ENCODE measurements at places on chromosomes 6 and 20.

GRCh38 chr6:79369026-79369425 lies 134.5 kb upstream of the HMGN3 start:
- no peak for DNase-seq

DNA sequence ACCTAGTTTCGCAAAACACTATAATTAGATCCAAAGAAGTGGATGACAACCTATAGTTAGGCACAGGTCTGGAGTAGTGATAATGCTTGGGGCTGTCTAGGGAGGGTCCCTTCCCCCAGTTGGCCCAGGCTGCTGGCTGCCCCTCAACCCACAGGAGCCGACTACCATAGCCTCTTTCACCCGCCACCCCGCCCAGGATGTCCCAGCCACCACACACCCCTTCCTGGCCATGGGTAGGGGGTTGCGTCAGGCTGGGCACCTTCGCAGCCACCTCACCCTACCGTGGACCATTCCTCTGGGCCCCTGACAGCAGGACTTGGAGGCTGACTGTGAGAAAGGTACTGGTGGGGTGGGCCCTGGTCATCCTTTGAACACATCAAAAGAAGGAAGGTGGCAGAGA lies 8.5 kb downstream of the TFEB start:
- DNase-seq, result no peak

DNA sequence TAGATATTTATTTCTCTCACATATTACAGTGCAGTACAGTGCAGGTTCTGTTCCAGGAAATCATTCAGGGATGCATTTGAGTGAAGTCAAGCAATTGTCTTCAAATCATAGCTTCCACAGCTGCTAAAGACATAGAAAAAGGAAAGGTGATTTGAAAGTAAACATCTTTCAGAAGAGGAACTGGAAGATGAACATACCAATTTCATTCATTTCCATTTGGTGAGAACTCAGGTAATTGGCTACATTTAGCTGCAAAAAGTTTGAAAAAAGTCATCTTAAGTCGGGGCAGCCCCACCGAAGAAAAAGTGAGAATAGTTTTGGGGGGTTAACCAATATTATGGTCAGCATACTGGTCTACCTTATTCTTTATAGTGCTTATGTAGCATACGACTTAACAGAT lies 61.4 kb upstream of the IL20RA start:
- no peak for DNase-seq

DNA sequence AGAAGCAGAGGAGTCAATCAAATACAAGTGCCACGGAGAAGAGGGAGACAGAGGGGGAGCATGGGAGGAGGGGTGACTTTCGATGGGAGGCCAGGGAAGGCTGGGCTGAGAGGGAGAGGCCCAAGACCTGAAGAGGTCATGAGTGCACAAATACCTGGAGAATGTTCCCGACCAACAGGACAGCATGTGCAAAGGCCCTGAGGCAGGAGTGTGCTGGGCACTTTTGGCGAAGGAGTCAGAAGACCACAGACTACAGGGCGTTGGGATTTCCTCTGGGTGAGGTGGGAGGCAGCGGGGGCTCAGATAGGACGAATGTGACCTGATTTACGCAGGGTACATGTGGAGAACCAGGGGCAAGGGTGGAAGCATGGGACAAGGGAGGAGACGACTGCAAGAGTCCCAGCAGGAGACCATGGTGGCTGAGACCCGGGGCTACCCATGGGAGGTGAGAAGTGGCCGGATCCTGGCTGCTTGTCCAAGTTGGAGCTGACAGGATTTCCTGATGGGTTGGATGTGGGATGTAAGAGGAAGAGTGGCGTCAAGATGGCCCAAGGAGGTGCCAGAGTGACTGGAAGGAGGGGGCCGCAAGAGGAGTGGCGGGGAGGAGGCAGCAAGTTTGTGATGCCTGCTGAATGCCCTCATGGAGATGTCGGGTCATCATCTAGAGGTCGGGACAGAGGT lies 23.4 kb downstream of the PREX1 start:
- no peak for DNase-seq

DNA sequence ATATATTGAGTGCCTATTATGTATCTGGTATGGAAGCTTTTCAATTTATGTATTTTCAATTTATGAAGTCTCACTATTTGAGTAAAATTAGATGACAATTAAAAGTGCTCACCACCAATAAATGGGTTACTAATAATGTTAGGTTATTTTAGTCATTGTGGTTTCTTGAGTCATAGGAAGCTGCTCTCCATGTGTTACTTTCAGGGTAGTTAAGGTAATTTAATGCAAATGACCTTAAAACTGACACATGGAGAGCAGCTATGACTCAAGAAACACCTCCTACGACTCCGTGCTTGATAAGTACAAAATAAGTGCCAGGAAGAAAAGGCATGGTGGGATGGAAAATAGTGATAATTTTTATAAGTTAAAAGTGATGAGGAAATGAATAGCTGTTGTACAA lies 16.5 kb upstream of the TINAG start:
- no peak for DNase-seq

DNA sequence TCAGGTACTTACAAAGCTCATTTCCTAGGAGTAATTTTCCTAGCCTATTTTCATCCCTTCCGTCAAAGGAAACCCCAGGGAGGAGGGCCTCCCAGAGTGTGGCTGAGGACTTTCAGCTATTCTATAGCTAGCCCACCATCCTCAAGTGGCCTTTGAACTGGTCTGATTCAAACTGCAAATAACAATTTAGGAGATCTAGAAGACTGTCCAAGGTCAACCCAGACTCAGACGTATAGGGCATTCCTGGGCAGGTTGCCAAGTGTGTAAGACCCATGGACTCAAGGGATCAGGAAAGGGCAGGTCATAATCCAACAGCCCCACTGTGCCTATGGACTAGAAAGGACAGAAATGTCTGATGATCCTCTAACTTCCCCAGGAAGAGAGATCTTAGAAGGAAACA lies 2.1 kb upstream of the RRAGD start:
- no peak for DNase-seq

DNA sequence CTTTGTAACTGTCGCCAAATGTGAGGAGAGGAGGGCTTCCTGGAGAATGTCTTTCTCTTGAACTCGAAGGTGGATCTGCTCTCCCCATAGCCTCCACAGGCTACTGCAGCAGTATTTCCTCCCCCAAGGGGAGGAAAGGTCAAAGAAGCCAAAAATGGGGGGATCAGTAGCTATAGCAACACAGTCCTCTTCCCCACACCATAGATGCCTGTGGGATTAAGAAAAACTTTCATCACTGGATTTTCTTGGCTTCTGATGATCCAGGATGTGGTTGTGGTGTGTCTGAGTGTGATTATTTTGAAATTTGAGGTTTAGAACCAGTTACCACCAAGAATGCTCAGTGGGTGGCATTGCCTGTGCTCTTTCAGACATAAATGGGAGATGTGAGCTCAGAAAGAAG lies 140.1 kb upstream of the SPACA1 start:
- no peak for DNase-seq

- DNase-seq, result no peak
Observed at GRCh38 chr6:87667032-87667431, 35.0 kb downstream of the AKIRIN2 start.

DNA sequence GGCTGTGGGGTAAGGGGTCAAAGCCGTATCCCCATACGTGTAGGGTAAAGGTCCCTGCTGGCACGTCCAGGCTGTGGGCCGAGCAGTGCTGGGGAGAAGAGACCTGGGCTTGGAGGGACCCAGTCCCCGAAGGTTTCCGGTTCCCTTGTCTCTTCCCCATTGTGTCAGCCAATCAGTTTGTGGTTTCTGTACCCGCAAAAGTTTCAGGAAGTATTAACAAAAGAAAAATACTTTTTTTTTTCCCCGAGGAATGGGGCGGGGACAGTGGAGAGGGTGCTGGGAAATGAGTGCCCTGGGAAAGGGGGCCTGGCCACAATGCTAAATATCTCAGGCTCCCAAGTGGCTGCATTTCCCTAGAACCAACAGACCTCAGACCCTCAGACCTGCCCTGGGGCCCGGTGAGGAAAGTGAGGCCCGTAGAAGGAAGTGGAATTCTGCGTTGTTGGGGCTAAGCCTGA lies 15.2 kb upstream of the AMD1 start:
- DNase-seq, result no peak

GRCh38 chr6:16713597-16713996 lies 47.7 kb downstream of the ATXN1 start:
- no peak for DNase-seq

GRCh38 chr6:24504649-24505586 lies 10.1 kb downstream of the ALDH5A1 start:
- DNase-seq, result no peak

DNA sequence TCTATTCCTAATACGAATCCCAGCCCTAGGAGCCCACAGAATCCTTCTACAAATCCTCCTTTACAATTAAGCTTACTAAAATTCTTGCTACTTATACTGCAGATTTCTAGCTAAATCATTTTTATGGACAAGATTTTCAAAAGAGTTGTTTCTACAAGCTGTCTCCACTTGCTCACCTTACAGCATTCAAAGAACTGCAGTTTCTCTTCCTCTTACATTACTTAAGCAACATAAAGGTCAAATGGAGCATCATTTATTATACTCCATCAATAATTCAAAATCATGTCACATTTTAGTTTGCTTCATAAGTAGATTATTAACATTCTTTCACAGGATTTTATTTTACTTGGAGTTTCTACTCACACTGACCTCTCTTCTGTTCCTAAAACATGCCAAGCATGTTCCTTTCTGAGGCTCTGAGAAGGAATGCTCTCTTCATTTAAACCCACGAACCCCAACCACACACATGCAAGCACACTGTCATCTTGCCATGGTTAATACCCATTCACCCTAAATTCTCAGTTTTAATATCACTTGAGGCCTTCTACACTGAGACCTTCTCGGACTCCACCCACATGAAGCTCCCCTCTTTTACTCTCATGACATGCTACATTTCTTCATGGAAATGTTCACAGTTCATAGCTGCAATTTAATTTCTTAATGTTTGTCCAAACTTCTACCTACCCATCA lies 388.2 kb downstream of the TBC1D32 start:
- DNase-seq, result no peak

DNA sequence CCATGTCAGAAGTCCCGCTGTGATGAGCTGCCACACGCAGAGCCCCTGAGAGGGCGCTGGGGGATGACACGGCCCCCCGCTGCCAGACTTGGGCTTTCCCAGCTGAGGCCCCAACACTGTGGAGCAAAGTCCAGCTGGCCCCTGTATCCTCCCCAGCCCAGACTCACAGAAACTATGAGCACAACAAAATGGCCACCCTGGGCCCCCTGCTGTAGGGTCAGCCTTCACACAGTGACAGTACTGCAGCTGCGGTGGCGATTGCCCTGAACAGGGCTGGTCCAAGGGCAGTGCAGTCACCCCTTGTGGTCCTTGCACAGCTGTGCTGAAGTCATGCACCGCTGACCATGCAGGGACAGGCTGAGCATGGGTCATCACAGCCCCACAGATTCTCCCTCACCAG lies 78.2 kb upstream of the CST7 start:
- DNase-seq, result no peak

GRCh38 chr6:135820340-135820739 lies 31.2 kb upstream of the PDE7B start:
- no peak for DNase-seq

GRCh38 chr20:52031563-52032303 lies 159.8 kb downstream of the ZFP64 start:
- DNase-seq, result no peak

- DNase-seq, result no peak
Observed at GRCh38 chr6:84766118-84766798, 1.9 kb upstream of the TBX18 start.

DNA sequence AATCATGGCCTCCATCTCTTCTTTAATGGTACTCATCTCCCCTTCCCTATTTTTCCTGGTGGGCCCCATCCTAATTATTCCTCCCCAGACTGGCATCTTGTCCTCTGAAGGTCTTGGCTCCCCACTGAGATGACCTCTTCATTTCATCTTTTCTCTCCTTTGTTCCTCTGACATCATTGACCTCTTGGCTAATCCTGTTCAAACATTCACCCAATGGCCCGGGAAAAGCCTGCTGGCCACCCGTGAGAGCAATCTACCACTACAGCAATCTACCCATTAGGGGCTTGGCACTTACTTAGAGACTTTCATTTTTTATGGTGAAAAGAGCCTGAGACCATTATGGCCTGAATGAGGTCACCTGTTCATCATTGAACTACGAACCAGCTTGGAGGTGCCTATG lies 130.8 kb downstream of the DNAH8 start:
- DNase-seq, result no peak

DNA sequence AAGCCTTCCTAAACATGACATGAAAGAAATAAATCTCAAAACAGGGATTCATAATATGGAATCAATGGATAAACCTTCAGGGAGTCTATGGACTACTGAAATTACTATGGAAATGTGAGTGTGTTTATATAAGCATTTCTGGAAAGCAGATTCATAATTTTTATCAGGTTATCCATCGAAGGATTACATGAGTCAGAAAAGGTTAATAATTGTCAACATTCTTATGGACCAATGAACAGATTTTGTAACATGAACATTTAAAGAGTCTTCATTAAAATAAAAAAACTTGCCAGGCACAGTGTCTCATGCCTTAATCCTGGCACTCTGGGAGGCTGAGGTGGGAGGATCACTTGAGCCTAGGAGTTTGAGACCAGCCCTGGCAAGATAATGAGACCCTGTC lies 84.8 kb downstream of the AHI1 start:
- DNase-seq, result no peak

GRCh38 chr6:48839206-48839605 lies 623.8 kb downstream of the MMUT start:
- no peak for DNase-seq

GRCh38 chr20:41669708-41670263 lies 51.6 kb upstream of the CHD6 start:
- no peak for DNase-seq

GRCh38 chr6:139586273-139586672 lies 211.8 kb upstream of the CITED2 start:
- no peak for DNase-seq

DNA sequence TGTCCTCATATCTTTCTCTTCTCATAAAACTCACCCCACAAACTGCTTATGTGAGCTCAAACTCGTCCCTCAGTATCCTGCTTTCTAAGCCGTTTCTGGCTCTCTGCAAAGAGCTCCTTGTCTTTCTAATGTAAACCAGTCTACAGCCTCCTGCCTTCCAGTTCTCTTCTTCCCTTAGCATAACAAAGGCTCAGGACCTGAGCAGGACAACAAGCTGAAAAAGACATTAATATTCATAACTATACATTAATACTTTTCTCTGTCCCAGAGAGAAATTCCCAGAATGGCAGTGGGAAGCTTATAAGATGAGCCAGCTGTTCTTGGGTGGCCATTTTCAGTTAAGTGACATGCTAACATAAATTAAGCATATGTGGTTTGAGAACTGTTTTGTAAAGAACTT lies 207.0 kb upstream of the TCF21 start:
- DNase-seq, result no peak

DNA sequence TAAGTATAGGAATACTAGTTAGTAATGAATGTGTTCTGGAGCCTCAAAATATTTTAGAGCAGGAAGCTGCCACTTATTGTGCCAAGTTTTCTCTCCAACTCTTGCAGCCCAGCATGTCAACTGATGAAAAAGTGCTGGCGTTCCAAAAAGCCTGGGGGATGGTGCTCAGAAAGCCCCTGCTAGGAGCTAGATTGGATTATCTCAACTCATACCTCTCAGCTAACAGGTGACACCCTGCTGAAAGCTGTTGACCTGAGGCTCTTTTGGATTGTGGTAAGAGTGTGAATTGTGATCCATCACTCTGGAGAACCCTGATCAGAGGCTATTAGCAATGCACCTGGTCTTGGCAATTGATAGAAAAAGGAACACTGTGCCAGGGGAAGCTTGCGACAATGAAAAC lies 580.4 kb downstream of the EYS start:
- peak; percentile 56 for DNase-seq

All from NCI-H1105 (cell line).